ENCODE measurements at places on chromosomes 13 and 19.

DNA sequence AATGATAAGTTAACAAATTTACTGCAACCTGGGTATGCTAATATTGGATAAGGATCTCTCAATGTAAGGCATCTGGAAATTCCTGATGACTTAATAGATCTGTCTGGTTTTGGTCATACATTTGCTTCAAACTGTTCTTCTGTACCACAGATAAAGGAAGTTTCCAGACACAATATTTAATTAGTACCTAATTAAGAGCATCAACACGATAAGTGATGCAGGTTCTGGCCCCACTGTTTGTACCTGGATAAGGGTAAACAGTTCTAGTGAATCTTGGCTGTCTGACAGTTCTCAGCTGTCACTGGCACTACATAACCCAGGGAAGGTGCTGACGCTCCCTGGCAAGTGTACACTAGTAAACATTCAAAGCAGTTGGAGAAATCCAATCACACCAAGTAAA, 165.6 kb downstream of the MZT1 start:
- DNase-seq = no peak

DNA sequence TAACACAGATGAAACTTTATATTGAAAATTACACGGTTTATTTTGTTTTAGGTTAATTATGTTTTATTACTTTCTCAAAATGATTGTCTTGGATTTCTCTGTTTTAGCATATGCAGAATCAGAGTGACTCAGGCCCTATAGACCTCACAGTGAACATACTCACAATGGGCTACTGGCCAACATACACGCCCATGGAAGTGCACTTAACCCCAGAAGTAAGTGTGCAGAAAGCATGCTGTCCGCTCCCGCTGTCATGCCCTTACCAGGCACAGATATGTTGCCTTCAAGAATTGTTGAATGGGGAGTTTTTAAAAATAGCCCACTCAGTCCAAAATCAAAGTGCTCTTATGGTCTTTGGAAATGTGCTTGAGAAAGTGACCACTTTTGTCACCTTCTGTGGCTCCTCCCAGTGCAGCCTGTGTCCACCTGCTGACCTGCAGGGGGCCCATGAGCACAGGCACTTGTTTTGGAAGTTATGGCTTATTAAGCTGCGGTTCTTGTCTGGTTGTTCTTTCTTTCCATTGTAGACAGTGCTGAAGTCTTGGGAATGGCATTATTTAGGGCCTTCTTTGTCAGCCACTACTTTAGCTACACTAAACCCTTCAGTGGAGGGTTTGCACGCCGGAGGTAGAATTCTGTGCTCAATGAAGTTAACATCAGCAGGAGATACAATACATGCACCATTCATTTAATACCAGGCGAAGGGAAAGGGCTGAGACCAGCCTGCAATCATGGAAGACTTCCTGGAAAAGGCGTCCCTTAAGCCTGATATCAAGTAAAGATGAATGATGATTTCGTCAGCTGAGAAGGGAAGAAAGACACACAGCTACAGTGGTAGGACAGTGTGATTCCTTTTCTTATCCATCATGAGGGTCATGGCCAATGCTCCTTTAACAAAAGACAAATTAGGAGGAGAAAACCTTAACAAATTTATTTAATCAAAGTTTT, 36.7 kb downstream of the CUL4A start:
- DNase-seq = no peak

DNA sequence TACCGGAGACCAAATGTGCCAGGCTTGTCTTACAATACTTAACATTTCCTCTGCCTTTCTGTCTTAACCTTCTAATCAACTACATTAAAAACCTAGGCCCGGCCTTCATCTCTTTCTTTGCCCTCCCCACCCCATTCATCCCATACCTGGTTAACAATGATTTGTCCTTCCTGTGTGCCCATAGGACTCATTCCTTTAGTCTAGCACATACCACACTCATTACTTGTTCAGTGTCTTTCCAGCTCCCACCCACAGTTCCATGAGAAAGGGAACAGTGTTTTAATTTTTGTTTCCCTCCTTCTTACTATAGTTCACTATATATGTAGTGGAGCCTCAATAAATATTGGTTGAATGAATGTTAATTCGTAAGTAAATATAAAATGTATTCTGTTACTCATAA, 2.4 kb downstream of the CLN5 start:
- no peak for DNase-seq

- no peak for DNase-seq
Measured at GRCh38 chr19:13103581-13104359, 1.1 kb upstream of the LYL1 start.

DNA sequence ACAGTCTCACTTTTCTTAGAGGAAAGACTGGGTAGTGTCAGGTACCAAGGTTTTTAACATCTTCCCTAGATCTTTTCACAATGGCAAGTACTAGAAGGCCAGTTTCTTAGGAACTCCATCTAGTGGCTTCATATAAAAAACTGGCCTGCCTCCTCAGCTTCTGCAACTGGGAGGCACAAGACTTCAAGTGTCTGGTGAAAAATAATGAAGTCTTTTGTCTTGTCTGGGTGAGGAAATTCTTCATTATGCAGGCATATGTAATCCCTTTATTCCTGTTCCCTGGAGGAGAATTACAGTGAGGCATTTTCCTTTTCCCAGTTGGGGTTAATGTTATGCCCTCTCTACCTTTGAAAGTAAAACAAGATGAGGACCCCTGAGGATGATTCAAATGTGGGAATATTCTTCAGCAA, 300.5 kb downstream of the NALCN start:
- no peak for DNase-seq

GRCh38 chr13:35925669-35926068, 205.5 kb downstream of the DCLK1 start:
- no peak for DNase-seq

DNA sequence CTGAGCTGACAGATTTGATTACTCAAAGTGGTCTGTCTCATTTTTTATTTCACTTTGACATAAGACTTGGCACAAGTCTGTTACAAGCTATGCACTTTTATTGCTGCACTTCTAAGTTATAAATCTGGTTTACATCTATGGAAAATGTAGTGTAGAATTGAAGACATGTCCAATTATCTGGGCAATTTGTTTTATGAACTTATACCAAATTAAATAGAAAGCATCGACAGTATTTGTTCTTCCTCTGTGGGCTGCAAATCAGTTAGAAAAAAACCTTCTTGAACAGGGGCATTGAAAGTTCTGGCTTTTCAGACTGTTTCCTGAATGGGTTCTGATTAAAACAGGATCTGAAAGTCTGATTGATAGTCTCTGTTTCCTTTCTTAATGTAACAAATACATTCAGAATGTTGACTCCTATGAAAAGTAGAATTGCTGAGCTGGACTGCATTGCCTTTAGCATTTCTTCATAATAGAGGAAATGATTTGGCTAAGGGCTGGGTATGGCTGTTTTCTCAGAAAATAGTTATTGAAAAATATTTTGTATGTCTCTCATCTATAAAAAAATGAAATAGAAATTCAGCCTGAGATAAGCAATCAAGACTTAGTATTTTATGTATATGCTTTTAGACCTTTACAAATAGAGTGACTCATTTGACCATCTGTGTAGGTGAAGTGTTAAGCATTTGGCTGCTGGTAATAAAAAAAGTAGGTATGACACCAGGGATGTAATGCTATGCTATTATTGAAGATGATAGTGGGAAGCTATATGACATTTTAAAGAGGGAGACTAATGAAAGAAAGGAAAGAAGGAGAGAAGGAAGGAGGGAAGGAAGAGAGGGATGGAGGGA, 210.9 kb upstream of the SPRY2 start:
- DNase-seq = no peak

DNA sequence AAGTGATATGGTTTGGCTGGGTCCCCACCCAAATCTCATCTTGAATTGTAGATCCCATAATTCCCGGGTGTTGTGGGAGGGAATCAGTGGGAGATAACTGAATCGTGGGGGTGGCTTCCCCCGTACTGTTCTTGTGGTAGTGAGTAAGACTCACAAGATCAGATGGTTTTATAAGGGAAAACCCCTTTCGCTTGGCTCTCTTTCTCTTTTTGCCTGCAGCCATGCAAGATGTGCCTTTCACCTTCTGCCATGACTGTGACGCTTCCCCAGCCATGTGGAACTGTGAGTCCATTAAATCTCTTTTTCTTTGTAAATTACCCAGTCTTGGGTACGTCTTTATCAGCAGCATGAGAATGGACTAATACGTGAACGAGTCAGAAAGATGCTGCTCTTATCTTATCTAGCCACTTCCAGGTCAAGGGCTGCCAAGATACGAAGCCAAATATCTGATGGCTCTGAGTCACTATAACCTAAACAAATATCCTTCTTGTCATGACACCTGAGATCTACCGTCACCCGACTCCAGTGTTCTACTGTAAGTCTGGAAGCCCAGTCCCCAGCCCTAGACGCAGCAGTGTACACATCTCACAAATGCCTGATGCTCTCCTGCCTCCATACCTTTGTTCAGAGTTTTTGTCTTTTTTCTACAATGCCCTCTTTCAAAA, 45.9 kb downstream of the SLC15A1 start:
- DNase-seq = no peak

- DNase-seq = no peak
Measured at GRCh38 chr13:47188802-47189201, 291.9 kb upstream of the HTR2A start.

GRCh38 chr19:10418485-10419199, 1.7 kb upstream of the PDE4A start:
- DNase-seq = peak; percentile 53

GRCh38 chr19:46736531-46737297, 9.1 kb upstream of the FKRP start:
- no peak for DNase-seq

GRCh38 chr19:48648134-48648533, 2.1 kb upstream of the CA11 start:
- DNase-seq = no peak

DNA sequence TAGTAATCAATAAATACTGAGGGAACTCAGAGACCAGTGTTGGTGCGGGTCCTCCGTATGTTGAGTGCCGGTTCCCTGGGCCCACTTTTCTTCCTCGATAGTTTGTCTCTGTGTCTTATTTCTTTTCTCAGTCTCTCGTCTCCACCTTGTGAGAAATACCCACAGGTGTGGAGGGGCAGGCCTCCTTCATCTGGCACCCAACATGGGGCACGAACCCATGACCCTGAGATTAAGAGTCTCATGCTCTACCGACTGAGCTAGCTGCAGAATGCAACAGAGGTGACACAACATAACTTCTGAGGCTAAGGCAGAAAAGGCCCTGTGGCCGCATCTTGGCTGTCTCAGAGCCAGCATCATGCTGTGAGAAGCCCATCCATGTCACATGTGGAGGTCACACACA, 5.3 kb upstream of the ZNF613 start:
- no peak for DNase-seq

GRCh38 chr13:24043590-24044350, 116.8 kb upstream of the SPATA13 start:
- no peak for DNase-seq

DNA sequence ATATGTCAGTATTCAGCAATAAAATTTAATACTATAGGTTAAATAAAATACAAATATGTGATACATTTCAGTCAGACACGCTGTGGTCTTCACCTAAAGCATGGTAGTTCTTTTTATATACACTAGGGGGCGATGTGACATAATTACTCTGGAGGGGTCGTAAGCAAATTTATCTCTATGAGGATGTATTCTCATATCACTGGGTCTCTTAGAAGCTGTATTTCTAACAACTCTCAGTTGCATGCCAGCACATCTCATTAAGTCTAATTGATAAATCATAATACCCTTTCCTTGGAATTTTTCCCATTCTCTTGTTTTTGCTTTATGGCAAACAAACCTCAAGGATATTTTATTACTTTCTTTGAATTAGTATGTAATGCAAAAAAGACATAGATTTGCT, 3.9 kb upstream of the PCDH17 start:
- DNase-seq = no peak

GRCh38 chr19:31283701-31284100, 65.5 kb downstream of the TSHZ3 start:
- no peak for DNase-seq

DNA sequence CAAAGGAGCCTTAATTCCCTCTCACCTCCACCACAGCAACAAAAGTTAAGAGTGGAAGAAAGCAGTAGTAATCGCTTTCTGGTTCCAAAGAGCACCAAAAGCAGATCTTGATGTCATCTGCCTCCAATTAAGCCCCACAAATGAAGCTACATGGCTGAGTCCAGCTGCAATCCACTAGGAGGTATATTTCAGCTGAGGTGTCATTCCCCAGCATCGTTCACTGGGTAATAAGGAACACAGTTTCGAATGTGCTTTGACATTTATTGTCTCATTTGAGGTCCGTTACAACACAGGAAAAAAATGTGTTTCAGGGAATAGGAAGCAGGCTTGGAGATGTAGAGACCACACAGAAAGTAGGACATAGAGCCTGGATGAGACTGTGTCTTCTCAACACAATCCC, 190.4 kb downstream of the DCLK1 start:
- no peak for DNase-seq

- DNase-seq = no peak
Measured at GRCh38 chr19:47186446-47187334, 44.3 kb downstream of the BBC3 start.

GRCh38 chr19:47725759-47726401, 12.7 kb downstream of the EHD2 start:
- no peak for DNase-seq

- no peak for DNase-seq
Measured at GRCh38 chr13:99614465-99614885, 113.2 kb downstream of the TM9SF2 start.

- DNase-seq = no peak
Measured at GRCh38 chr13:59931621-59932020, 232.1 kb downstream of the DIAPH3 start.

DNA sequence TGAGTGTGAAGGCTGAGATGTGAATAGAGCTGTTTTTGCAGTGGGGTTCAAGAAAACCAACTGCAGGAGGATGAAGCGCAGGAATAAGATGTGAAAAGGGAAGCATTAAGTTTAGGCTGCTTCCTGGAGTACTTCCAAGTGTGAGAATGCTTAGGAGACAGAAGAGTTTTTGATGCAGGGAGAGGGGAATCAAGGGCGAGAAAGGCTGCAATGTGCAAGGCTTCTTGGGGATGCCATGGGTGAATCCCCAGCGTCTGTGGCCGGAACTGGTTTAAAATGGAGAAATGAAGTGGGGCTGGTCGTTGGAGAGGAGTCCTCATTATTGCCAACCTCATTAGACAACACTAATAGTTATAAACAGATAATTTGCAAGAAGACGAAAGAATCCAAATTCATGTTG, 764.9 kb downstream of the LIG4 start:
- DNase-seq = no peak

Measured in H1 (cell line).